GM20000 (cell line): ENCODE measurements at places on chromosomes 2 and 18.

GRCh38 chr2:205984381-205984780, 101.6 kb downstream of the INO80D start:
- DNase-seq = peak; percentile 72

GRCh38 chr2:171735991-171736710, 48.9 kb downstream of the DYNC1I2 start:
- DNase-seq = no peak

GRCh38 chr2:71606244-71606643, 152.9 kb downstream of the DYSF start:
- no peak for DNase-seq

- no peak for DNase-seq
Observed at GRCh38 chr2:24117902-24118301, 5.2 kb downstream of the PFN4 start.

DNA sequence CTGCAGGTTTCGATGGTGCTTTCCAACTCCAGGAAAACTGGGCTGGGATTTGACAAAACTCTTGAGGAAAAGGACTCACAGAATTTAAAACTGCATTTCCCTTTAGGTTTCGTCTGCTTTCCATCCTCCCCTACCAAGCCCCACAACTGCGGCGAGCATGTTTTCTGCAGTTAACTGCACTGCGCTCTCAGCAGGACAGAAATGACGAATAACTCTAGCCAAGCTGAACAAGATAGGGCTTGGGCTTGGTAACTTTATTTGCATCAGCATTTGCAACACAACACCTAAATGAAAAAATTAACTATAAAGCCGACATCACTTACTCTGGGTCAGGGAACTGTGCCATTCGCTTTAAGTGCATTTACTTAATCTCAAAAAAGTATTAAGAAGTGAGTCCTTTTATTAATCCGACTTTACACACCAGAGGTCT, 669 bp upstream of the PIKFYVE start:
- DNase-seq = peak; percentile 59

DNA sequence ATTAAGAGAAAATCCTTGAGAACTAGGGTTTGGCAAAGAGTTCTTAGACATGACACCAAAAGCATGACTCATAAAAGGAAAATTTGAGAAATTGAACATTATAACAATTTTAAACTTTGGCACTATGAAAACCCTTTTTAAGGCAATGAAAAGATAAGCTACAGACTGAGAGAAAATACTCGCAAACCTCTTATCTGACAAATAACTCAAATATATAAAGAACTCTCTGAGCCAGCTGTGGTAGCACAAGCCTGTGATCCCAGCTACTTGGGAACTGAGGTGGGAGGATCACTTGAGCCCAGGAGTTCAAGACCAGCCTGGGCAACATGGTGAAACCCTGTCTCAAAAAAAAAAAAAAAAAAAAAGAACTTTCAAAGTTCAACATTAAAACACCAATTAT, 70.5 kb downstream of the FAM168B start:
- no peak for DNase-seq

GRCh38 chr18:38257661-38258060, 692.1 kb upstream of the CELF4 start:
- DNase-seq = no peak

GRCh38 chr18:63956755-63957154, 7.7 kb downstream of the HMSD start:
- no peak for DNase-seq

DNA sequence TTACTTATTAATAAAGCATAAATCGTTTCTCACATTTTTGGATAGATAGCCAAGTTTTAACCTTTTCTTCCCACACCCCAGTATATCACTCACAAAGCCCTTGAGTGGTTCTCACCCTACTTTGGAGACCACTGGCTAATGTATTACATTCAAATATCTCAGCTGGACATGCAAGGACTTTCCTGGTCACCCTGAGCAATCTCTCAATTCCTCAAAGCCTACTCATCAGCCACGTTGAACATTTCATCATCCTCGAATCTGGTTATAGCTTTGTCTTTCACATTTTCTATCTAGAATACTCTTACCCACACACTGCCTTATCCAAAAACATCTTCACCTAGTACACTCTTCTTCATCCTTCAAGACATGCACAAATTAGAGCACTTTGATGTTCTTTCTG, 71.1 kb upstream of the MAPRE2 start:
- DNase-seq = no peak

- no peak for DNase-seq
Observed at GRCh38 chr2:80030135-80030534, 274.4 kb downstream of the LRRTM1 start.

DNA sequence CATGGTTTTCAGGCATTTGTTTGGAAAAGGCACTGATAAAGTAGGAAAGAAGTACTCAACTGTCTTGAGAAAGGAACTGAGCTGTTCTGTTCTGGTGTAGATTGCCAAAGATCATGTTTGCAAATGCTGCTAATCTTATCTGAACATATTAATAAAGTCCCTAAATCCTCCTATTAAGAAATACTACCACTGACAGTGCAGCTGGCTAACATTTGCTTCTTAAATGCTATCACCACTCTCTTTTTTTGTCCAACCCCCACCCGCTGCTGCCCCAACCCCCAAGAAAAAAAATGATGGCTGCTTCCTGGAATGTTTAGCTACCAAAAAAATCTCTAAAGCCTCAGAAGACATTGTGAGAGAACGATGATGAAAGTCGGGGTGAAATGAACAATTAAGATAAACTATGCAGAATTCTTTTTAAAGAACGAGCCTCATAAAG, 130.7 kb downstream of the CCBE1 start:
- DNase-seq = no peak

- DNase-seq = no peak
Observed at GRCh38 chr2:227491386-227491785, 19.4 kb downstream of the AGFG1 start.

DNA sequence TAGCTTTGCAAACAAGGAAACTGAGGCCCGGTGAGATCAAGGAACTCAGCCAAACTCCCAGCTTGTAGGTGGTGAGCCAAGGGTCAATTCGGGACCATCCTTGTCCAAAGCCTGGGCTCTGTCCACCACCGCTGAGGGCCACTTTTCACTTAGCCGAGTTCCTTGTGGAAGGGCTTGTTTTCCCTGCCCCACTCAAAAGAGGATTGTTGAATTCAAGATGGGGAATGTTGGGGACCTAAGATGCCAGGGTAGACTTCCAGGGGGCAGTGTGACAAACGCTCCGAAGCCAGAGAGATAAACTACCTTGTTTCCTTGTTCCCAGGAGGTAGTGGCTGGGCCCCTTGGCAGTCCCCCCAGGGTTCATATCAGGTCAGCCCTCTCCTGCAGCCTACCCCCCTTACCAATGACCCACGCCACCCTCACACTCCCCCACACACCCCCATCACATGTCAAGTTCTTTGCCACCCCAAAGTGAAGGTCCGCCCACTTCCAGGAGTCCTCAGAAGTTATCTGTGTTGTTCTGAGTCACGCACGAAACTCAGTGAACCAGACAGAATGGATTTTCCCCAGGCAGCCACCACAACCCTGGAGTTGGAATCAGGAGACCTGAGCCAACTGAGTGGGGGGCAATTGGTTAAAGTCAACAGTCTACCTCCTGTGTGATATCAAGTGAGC, 10.3 kb upstream of the ATOH8 start:
- no peak for DNase-seq

DNA sequence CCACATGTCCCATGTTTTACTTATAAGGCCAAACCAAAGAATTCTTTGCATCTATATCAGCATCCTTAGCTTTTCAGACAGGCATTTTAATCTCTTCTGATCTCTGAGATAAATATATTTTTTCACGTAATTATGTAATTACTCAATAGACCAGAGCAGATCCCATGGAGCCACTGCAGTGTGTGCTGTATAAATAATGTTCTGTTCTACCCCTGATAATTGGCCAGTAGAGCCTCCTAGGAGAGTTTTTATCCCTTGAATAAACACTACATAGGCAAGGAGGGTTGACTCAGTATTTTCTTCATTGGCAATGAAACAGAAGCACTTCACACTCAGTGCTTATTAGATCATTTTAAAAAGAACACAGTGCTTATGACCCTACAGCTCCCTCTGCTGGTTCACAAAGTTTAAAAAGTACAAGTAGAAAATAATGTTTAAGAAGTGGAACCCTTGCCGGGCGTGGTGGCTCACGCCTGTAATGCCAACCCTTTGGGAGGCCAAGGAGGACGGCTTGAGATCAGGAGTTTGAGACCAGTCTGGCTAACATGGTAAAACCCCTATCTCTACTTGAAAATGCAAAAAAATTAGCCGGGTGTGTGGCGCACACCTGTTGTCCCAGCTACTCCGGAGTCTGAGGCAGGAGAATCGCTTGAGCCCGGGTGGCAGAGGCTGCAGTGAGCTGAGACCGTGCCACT, 91.9 kb downstream of the PPP1R1C start:
- peak; percentile 27 for DNase-seq

- no peak for DNase-seq
Observed at GRCh38 chr2:232966122-232966521, 46.9 kb downstream of the NGEF start.

- peak; percentile 25 for DNase-seq
Observed at GRCh38 chr2:190069936-190070696, 7.6 kb upstream of the MSTN start.

DNA sequence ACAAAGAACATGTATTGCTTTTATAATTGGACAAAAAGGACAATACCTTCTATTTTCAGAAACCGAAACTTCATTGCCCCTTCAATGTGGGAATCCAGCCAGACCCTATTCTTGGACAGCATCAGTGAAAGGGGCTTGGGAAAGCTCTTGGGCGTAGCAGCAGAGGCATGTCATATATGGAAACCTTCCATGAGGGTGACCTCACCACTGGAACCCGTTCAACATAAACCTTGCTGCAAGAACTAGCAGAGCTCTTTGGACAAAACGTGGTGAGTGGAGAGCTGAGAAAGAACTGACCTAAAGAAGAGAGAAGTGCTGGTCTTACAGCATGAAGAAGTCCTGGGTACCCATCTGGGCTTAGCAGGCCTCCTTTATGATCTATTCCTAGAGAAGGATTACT, 22.7 kb upstream of the ACTG2 start:
- no peak for DNase-seq

GRCh38 chr2:232588031-232588430, 37.5 kb downstream of the EIF4E2 start:
- DNase-seq = no peak

GRCh38 chr2:54594048-54594447, 129.4 kb upstream of the EML6 start:
- DNase-seq = no peak

DNA sequence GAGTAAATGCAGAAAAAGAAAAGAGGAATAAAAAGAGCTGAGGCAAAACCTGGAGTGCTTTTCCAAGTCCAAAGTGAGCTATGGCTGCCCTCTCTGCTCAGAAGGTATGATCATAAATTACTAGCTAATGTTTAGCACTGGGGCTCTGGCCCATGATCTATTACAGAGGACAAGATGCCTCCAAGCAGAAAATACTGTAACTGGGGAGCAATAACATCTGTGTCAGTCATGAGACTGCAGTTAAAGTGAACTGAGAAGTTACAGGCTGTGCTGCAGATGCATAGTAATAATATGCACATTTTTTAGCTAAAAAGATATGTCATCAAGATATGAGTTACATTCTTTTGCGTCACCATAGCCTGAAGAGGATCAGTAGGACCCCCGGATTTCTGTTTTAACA, 209.4 kb upstream of the RBBP8 start:
- no peak for DNase-seq

- DNase-seq = no peak
Observed at GRCh38 chr2:101759162-101759561, 61.7 kb downstream of the MAP4K4 start.

DNA sequence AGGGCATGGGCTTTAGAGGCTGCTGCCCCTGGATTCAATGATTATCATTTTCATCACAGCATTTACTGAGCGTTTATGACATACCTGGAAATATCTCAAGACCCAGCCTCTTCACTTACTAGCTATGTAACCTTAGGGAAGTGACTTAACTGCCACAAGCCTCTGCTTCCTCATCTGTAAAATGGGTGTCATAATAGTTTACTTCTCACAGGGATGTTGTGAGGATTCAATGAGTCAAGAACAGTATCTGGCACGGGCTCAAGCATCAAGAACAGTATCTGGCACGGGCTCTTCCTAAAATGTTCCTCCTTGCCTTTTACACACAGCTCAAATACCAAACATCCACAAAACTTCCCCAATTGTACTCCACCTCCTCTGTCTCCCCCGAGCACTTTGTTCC, 31.4 kb downstream of the LGALSL start:
- no peak for DNase-seq

DNA sequence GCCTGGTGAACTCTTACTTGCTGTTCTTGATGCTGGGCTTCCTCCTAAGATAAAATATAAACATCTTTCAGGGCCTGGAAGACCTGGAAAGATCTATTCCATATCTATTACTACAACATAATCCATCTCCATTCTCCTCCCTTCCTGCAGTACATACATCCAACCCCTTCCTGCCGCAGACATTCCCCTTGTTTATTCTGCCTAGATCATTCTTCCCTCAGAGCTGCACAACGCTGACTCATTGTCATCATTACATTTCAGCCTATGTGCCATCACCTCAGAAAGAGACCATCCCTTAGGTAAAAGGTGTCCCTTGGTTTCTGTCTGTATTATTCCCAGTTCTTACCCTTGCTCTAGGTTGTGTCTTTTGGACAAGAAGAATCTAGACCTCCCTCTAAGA, 2.5 kb upstream of the CDH7 start:
- no peak for DNase-seq

GRCh38 chr2:198630384-198630783, 826.0 kb downstream of the PLCL1 start:
- no peak for DNase-seq

DNA sequence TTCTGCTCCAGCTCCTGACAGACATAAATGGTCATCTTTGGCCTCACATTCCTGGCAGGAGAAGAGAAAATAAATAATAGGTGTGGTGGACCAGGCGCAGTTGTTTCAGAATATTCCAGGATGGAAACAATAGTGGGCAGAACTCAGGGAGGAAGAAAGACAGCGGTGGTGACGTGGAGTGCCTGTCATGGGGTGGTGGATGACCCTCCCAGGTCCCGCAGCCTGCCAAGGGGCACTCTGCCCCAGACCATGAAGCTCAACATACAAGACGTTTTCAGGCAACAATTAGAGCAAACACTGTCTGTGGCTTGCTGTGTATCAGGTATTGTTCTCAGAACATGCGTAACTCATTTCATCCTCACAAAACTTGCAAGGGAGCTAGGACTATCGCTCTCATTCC, 50.9 kb downstream of the TFCP2L1 start:
- DNase-seq = no peak

DNA sequence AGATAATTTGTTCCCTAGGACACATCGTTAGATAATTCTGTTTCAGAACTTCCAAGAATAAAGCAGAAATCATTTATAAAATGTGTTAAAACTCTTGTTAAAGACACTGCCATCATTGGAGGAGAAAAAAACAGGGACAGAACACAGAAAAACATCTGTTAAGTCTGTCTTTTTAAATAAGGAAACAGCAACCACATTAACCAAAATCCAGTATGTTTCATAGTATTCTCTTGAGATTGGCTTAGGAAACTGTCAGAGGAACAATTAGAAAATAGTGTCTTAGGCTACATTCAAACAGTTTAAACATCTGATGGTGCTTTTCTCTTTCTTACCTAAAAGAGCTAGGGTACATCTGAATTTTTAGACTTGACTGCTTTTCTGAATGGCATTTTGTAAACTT, 81.6 kb downstream of the PMS1 start:
- DNase-seq = no peak

GRCh38 chr18:9436206-9436929, 38.9 kb upstream of the RALBP1 start:
- no peak for DNase-seq

GRCh38 chr18:24228667-24229041, 89.8 kb downstream of the CABYR start:
- DNase-seq = no peak

GRCh38 chr2:219243291-219243761, 1.9 kb downstream of the GLB1L start:
- DNase-seq = no peak

GRCh38 chr2:30653847-30654246, 153.4 kb downstream of the CAPN13 start:
- DNase-seq = no peak
